ENCODE measurements at places on chromosomes 5 and 9. TPM values are rescaled to one million over a fixed set of nuclear protein-coding genes. Genes with fewer than 3 reads are reported as not detected.

Gene ADAMTS13
- total RNA-seq = 2.9 TPM

Gene ZNF483
- total RNA-seq = 10.6 TPM

Gene SEMA5A
- total RNA-seq = 23.2 TPM

Gene NR3C1
- total RNA-seq = 49.9 TPM

Gene NEUROG1
- total RNA-seq = not detected

Gene SHOC1
- total RNA-seq = not detected

Gene LHX6
- 2.3 TPM for total RNA-seq

Gene TMEM252
- total RNA-seq = not detected

Gene PCDH12
- 6.4 TPM for total RNA-seq

Gene MAPK9
- 47.1 TPM for total RNA-seq

Gene HINT1
- 188 TPM for total RNA-seq

Gene HTR1A
- total RNA-seq = 0.35 TPM

Gene MYOT
- total RNA-seq = 13.0 TPM

Gene MELK
- not detected for total RNA-seq

Gene FRMPD1
- total RNA-seq = 1.3 TPM

Gene DDX4
- not detected for total RNA-seq

Data from right cardiac atrium (tissue), 5 donors.